Activated CD8-positive, alpha-beta memory T cell treated with anti-CD3 and anti-CD28 coated beads, Interleukin-2, amount 10 ng/mL, durations not matched to agents 7 days and 5 days (primary cell): ENCODE measurements at places on chromosomes 3 and 15.

GRCh38 chr3:85475346-85475745, 516.6 kb downstream of the CADM2 start:
- no peak for DNase-seq

DNA sequence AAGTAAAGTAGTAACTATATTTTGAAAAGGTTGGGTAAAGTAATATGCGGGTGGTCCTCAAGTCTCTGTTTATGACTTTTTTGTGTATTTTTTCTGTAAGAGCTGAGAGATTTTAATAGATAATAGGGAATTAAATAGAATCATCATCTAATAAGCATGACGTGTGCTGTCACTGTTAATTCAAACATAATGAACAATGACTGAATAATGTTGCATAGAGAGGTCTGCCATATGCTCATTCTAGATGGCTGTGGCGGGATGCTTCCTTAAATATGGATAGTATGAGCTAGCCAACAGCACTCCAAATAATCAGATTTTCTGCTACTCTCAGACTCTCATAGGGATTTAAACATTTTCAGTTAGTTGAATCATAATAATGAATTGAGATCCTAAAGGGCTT, 302.8 kb upstream of the RBMS3 start:
- no peak for DNase-seq

DNA sequence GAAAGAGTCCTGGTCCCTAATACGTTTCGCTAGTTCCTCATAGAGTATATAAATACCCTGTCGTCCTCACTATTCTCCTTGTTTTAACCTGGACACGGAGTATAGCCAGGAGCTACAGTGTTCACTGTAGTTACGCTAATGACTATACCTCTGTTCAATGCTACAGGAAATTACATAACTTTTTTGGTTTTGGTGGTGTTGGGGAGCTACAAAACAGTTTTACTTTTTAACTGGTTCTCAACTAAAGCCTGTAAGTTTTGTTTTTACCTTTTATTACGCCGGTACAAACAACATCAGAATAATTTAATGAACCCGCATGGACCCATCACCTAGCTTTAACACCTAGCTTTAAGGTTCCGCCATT, 1.5 kb downstream of the LMLN start:
- no peak for DNase-seq

- no peak for DNase-seq
Observed at GRCh38 chr3:186790261-186790981, 7.0 kb downstream of the EIF4A2 start.

DNA sequence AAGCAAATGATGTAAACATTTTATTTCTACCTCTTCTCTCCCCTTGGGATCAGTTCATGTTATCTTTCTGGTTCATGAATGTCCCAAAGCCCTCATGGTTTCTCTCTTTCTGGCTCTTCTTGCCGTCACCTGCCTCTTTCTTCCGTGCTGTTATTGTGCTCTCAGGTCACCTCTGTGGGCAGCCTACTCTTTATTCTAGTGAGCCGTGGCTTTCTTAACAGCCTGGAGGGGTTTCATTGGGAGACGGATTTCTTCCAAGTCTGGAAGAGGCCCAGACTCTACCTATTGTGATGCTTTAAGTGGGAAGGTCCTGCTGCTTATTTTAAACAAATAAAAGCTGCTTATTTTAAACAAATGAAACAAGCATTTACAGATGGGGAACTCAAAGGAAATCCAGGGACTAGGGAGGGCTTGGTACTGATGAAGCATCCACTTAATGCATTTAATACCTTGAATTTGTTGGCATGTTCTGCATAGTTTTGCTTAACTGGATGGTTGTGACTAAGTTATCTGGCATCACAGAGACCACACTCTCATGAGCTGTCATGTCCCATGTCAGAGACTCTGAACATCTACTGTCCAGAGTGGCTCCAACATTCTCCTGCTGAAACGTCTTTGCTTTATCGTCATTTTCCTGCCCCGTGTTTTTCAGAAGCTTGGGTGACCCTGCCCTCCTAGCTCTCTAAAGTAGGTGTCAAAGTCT, 443.3 kb downstream of the GABRG3 start:
- no peak for DNase-seq

DNA sequence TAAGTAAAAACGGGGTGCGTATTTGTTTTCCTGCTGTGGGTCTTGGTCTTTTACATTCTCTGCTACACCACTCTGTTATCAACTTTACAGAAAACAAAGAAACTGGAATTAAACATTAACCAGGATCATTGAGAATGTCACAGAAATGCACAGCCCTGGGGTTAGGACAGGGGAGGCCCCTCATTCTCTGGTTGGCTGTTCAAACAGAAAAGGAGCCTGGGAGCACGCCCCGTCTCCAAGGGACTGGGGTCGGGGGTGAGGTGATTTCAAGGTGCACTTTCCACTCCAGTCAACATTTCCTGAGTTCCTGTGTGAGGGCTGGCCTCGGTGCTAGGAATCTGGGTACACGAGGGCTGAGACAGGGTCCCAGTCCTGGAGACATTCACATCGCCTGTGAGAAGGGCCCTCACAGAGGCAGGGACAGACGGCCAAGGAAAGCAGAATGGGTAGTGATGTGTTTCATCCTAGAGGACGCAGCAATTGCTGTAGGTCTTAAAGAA, 30.3 kb downstream of the CPN2 start:
- no peak for DNase-seq

- no peak for DNase-seq
Observed at GRCh38 chr15:100022806-100023205, 289.6 kb upstream of the LYSMD4 start.

DNA sequence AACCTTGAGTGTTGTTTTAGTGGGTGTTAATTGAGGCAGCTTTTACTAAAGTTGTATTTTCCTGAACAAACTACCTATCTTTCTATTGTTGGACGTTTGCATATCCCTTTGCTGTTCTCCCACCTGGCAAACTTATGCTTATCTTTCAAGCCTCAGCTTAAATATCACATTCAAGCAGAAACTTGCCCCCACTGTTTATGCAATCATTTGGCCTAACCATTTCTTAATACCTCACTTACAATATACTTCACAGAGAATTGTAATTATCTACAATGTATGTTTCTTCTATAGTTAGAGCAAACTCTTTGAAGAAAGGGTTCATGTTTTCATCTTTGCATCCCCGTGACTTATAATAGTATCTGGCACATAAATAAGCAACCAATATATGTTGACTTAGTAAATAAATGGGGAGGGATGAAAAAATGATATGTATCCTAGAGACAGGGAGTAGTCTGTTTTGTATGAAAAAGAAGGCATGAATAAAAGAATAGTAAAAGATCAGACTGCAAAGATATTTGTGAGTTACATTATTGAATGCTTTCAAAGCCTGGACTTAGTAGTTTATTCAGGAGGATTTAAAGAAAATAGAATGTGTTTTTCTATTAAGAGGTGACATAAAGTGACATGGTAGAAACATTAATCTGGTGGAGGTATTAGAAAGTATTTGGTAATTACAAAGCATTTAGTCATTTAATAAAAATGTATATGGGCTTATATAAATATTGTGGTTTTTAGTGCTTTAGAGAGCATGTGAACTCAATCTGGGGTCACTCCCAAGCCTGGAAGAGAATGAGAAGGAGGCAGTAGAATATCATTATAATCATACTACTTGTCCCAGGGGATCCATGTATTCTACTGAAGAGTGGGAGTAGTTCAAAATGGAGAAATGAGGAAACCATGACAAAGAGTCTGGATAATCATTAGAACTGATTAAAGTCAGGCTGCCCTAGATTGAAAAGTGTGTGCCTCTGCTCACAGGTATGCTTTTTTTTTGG, 60.0 kb upstream of the DCBLD2 start:
- no peak for DNase-seq

- no peak for DNase-seq
Observed at GRCh38 chr15:100106732-100107131, 235.0 kb downstream of the ADAMTS17 start.

- no peak for DNase-seq
Observed at GRCh38 chr3:58686847-58687246, 20.3 kb upstream of the FAM3D start.

DNA sequence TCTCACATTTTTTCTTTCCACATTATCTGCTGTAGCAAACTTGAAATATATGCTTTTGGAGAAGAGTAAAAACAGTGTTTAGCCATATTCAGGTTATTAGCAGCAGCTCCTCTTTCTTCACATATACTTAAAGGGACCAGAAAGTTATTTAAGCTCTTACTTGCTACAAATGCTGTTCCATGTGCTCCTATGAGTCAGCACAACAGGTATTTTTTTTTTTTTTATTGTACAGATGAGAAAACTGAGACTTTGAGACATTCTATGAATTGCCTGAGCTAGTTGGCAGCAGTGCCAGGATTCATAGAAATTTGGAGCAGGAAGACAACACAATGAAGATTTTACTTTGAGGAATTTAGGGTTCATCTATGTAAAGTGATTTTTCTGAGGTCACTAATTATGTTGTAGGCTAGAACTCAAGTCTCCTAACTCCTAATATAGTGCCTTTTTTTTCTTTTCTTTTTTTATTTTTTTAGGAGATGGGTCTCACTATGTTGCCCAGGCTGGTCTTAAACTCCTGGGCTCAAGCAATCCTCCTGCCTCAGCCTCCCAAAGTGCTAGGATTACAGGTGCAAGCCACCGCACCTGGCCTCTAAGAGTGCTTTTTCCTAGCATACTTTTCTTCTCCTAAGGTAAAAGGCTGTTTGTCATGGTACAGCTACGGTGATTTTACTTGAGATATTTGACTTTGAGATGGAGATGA, 23.6 kb downstream of the SETD5 start:
- DNase-seq, result no peak

DNA sequence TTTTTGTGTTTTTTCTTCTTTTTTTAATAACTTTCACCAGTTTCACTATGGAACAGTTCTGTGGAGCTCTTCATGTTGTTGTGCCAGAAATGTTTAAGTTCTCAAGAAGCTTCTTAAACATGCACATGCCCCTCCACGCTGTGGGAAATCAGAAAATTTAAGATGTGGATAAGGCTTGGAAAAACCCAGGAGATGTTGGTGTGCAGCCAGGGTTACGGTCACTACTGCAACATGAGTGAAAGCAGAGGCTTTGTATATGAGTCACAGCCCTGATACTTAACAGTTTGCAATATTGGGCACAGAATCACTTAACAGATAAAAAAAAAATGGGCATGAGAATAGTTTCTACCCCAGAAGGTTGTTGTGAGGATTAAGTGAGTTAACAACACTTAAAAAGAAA, 399.9 kb downstream of the LRTM1 start:
- no peak for DNase-seq

GRCh38 chr15:29034151-29034550, 148.4 kb downstream of the APBA2 start:
- DNase-seq, result no peak
